ENCODE measurements at places on chromosomes 5 and 9. TPM values are rescaled to one million over a fixed set of nuclear protein-coding genes. Genes with fewer than 3 reads are reported as not detected.

Gene PCDHGA10
- 8.5 TPM for total RNA-seq

DNA sequence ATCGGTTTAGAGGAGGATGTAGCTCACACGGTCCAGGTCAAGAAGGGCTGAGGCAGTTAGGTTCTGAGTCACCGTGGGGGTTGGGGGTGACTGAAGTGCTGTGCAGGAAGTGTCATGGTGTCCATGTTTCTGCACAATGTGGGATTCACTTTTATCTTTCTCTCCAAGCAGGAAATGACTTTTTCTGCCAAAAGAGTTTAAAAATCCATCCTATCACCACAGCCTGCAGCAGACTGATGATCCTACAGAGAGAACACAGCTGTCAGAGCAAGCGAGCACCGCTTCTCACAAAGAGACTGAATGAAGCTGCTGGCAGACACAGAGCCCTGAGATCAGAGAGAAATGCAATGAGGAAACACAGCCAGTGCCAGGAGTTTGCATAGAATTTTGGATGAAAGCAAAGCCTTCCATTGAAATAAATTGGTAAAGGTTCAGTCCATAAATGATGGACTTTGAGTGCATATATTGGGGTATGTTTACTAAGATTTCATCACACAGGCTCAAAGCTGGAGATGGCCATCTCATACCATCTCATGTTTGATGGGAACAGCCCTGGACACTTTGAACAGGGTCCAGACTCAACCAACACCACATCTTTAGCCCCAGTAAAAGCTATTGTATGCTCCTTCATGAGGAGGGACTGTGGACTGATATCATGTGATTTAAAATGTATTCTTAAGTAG, 213.9 kb upstream of the FBXL7 start:
- DNase-seq, result no peak

- DNase-seq, result no peak
These were observed 530.4 kb upstream of the PTPRD start for GRCh38 chr9:11142965-11143738.

- no peak for DNase-seq
These were observed 42.9 kb downstream of the OR2K2 start for GRCh38 chr9:111287127-111287526.

DNA sequence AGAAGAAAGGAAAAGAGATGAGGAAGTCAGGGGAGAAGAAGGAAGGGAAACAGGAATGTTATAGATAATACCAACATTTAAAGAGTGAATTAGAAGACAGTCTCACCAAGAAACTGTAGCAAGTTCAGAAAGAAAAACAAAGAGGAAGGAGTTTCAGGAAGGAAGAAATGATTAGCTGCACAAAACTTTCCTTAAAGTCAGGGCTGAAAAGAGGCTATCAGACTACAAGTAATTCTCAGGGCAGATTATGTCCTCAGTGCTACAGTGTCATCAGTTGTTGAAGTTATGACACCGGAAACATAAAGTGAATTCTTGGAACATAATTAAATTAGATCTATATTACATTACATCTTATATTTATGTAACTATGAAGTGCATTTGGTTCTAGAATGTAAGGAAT, 226.9 kb downstream of the ARRDC3 start:
- DNase-seq, result no peak

Data from Karpas-422 (cell line).